ENCODE measurements at places on chromosomes 2 and 18. TPM values are rescaled to one million over a fixed set of nuclear protein-coding genes. Genes with fewer than 3 reads are reported as not detected.

Gene TUBB6
- total RNA-seq: 254 TPM

Gene KCNG2
- total RNA-seq: not detected

Gene DCDC2C
- not detected for total RNA-seq

Gene CD8A
- total RNA-seq: not detected

Gene CYRIA
- 25.9 TPM for total RNA-seq

Gene CAPN14
- 0.13 TPM for total RNA-seq

Gene SLC4A5
- 2.2 TPM for total RNA-seq

Gene IHH
- not detected for total RNA-seq

Gene MAP3K19
- not detected for total RNA-seq

Gene TDRD15
- total RNA-seq: under 0.01 TPM

Gene OXER1
- 0.13 TPM for total RNA-seq

Gene SPDYA
- 1.3 TPM for total RNA-seq

Gene NTSR2
- not detected for total RNA-seq

Gene ZNF236
- total RNA-seq: 14.2 TPM

Gene IL36B
- total RNA-seq: not detected

Gene CROCC2
- under 0.01 TPM for total RNA-seq

Gene DSC2
- total RNA-seq: 0.97 TPM
